ENCODE measurements at places on chromosomes 4 and X. TPM values are rescaled to one million over a fixed set of nuclear protein-coding genes. Genes with fewer than 3 reads are reported as not detected.

GRCh38 chr4:66404141-66404540 lies 733.9 kb upstream of the EPHA5 start:
- no peaks in the 10 kb centered on the region for H3K4me1 ChIP-seq
- no peak overlapping the region for H3K4me3 ChIP-seq
- no peaks in the 10 kb centered on the region for H3K27me3 ChIP-seq
- H3K27ac ChIP-seq: peak overlapping the region; percentile 38
- H3K36me3 ChIP-seq: no peaks in the 10 kb centered on the region
- peak; percentile 1 for DNase-seq

Gene NUDT11
- total RNA-seq: 17.4 TPM

GRCh38 chrX:9420275-9421265 lies 44.3 kb upstream of the TBL1X start:
- no peak for DNase-seq
- H3K27me3 ChIP-seq: no peaks in the 10 kb centered on the region
- no peaks in the 10 kb centered on the region for H3K4me1 ChIP-seq
- H3K4me3 ChIP-seq: no peak overlapping the region

Gene NHS
- total RNA-seq: 16.8 TPM

- H3K27me3 ChIP-seq: peaks cover 34% of the 10 kb centered on the region
- no peak overlapping the region for H3K4me3 ChIP-seq
- H3K36me3 ChIP-seq: no peaks in the 10 kb centered on the region
- H3K27ac ChIP-seq: no peak overlapping the region
- H3K4me1 ChIP-seq: no peaks in the 10 kb centered on the region
Observed at GRCh38 chr4:114601304-114602052, 2.9 kb downstream of the UGT8 start.

- peak; percentile 13 for DNase-seq
- H3K27ac ChIP-seq: peak overlapping the region; percentile 98
Observed at GRCh38 chr4:114272226-114272625, 292.8 kb upstream of the ARSJ start.

DNA sequence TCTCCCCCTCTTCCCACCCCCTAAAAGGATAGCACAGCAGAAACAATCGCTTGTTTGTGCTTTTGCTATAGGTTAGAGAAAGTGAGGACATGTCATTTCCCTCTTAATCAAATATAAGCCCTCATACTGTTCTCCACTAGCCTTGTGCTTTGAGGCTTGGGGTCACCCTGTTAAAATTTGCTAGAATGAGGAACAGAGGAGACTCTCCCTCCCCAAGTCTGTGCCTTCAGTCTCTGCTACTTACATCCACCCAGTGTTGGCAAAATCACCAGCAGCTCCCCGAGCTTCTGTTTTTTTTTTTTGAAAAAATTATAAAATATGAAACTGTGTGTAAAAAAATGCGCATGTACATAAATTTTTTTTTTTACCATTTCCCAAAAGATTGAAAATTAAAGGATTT lies 19.3 kb downstream of the KLF3 start:
- no peak overlapping the region for H3K27ac ChIP-seq
- H3K4me1 ChIP-seq: peaks cover 30% of the 10 kb centered on the region
- H3K27me3 ChIP-seq: no peaks in the 10 kb centered on the region
- no peak overlapping the region for H3K4me3 ChIP-seq

DNA sequence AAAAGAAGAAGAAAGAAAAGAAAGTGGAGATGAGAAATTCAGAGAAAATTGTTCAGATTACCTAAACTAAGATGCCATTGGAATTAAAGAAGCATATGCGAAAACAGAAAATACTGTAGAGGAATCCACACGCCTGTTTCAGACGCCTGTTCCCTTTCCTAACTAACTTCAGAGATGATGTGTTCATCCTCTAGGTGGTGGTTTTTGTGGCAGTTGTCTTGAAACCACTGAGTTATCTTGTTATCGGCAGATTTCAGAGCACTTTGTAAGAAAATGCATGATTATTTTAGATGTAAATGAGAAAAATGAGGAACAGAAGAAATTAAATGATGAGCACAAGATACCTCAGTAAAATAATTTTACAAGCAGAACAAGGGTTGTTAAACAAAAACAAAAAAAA lies 48.3 kb downstream of the FUNDC1 start:
- no peaks in the 10 kb centered on the region for H3K27me3 ChIP-seq
- no peak overlapping the region for H3K4me3 ChIP-seq
- DNase-seq: no peak
- no peaks in the 10 kb centered on the region for H3K36me3 ChIP-seq
- H3K27ac ChIP-seq: no peak overlapping the region
- H3K4me1 ChIP-seq: peaks cover 4% of the 10 kb centered on the region

- H3K27ac ChIP-seq: no peak overlapping the region
- no peak overlapping the region for H3K4me3 ChIP-seq
- H3K27me3 ChIP-seq: no peaks in the 10 kb centered on the region
Observed at GRCh38 chr4:6752486-6752829, 30.1 kb upstream of the KIAA0232 start.

- H3K36me3 ChIP-seq: no peaks in the 10 kb centered on the region
- H3K4me1 ChIP-seq: no peaks in the 10 kb centered on the region
- H3K4me3 ChIP-seq: no peak overlapping the region
- no peak for DNase-seq
Observed at GRCh38 chr4:146224326-146224966, 10.1 kb downstream of the REELD1 start.

GRCh38 chrX:74451450-74452198 lies 30.3 kb downstream of the SLC16A2 start:
- peaks cover 22% of the 10 kb centered on the region for H3K4me1 ChIP-seq
- DNase-seq: no peak
- H3K36me3 ChIP-seq: no peaks in the 10 kb centered on the region
- no peaks in the 10 kb centered on the region for H3K27me3 ChIP-seq
- H3K27ac ChIP-seq: peak overlapping the region; percentile 54

Data from osteoblast (primary cell).